WERI-Rb-1 (cell line): ENCODE measurements at places on chromosomes 12 and 14.

DNA sequence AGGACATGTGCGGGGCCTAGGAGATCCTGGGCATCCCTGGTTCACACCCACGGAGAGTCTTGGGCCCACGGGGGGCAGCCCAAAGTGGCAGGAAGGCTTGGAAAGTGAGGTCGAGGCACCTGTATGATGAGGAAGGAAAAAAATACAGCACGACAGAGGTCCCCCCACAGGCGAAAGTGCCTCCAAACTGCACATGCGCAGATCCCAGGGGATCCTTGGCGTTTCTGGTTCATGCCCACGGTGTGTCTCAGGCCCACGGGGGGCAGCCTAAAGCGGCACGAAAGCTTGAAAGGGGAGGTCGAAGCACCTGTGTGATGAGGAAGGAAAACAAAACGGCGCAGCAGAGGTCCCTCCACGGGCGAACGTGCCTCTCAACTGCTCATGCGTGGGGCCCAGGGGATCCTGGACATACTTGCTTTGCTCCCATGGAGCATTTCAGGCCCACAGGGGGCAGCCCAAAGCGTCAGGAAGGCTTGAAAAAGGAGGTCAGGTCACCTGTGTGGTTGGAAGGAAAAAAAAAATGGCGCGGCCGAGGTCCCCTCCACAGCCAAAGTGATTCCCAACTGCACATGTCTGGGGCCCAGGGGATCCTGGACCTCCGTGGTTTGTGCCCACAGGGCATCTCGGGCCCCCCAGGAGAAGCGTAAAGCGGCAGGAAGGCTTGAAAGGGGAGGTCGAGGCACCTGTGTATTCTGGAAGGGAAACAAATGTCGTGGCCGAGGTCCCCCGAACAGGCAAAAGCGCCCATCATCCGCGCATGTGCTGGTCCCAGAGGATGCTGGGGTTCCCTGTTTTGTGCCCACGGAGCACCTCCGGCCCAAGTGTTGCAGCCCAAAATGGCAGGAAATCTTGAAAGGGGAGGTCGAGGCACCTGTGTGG, 582.6 kb downstream of the ALG10 start:
- DNase-seq = no peak

GRCh38 chr14:92033906-92034687, 5.8 kb downstream of the TRIP11 start:
- DNase-seq = no peak

- no peak for DNase-seq
These were observed 53.3 kb upstream of the CISTR start for GRCh38 chr12:53805067-53805466.

GRCh38 chr14:71521238-71522135, 410.7 kb upstream of the RGS6 start:
- DNase-seq = no peak

DNA sequence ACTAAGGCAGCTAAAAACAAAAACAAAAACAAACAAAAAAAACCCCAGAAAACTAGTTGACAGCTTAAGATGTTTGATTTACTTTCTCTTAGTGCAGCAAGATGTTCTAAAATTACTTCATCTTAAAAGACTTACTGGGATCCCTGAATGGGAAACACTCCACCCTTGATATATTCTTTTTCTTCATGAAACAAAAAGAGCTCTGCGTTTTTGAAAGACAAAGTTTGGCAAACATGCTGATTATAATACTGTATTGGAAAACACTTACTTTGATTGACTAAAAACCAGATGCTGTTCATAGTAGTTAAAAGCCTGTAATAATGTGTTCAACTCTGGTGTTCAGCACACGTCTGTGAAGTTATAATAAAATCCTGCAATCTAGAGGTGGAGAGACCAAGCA, 136.8 kb downstream of the SRGAP1 start:
- DNase-seq = no peak

- DNase-seq = no peak
These were observed 186.1 kb upstream of the EEA1 start for GRCh38 chr12:93115198-93115601.

DNA sequence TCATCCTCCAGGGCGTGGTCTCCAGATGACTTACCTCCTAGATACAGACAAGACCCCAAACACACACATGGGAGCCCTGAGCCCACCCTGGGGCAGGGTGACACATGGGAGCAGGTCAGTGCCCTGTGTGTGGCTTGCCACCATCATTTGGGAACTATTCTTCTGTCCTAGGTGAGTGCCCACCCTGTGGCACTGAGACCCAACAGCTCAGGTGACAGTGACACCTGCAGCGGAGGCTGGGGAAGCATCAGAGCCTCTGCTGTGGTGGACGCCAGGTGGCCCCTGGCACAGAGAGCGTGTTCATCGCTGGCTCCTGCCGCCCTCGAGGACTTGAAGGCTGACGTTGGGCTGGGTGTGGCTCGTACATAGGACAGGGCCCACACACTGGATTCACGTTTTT, 23.0 kb downstream of the SFSWAP start:
- no peak for DNase-seq

- DNase-seq = no peak
These were observed 46.3 kb downstream of the NTS start for GRCh38 chr12:85920324-85920947.

DNA sequence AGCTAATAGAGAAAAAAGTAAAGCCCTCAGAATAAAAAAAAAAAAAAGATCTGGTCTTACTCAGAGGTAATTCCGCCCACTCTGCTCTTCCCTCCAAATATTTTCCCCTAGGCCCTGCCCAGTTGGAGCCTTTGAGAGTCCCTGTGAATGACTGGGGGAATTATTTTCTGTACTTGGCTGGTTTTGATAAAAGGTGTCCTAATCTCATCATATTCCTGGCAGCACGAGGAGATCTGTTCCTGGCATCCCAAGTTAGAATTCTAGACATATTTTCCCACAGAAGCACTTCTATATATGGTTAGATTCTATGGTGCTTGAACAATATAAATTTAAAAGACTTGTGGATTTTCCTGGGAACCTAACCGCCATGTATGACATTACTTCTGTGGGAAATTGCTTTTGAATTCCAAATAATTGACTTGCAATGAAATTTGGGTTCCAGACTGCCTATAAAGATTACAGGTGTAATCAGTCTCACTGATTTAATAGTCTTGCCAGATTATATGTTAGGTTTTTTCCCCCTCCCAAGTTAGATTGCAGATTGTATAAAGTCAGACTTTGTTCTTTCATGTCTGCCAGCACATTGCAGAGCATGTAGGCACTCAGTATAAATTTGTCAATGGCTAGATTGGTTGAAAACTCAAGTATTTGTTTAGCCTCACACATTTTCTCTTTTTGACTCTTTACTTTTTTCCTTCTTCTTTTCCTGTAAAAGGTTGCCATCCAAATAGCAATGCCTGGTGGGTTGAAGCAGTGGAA, 12.3 kb downstream of the GPX2 start:
- no peak for DNase-seq

- no peak for DNase-seq
These were observed 7.2 kb downstream of the MVK start for GRCh38 chr12:109580684-109581333.

GRCh38 chr12:74620921-74621320, 83.3 kb downstream of the ATXN7L3B start:
- DNase-seq = no peak

DNA sequence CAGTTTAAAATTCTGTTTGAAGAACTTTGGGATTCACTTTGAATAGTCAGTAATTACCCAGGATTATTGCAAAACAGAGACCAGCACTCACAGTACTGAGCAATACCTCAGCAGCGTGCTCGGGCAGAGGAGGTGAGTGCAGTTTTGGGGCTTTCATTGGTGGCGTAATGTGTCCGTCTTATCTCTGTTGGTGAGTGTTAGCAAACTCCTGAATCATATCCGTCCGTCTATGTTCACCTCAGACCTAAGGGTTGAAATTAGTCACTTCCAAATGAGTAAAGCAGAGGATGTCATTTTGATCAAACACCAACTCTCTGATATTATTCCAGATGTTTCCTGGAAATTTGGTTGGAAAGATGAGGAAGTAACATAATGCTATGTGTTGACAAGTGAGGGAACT, 82.8 kb downstream of the BORCS5 start:
- no peak for DNase-seq

DNA sequence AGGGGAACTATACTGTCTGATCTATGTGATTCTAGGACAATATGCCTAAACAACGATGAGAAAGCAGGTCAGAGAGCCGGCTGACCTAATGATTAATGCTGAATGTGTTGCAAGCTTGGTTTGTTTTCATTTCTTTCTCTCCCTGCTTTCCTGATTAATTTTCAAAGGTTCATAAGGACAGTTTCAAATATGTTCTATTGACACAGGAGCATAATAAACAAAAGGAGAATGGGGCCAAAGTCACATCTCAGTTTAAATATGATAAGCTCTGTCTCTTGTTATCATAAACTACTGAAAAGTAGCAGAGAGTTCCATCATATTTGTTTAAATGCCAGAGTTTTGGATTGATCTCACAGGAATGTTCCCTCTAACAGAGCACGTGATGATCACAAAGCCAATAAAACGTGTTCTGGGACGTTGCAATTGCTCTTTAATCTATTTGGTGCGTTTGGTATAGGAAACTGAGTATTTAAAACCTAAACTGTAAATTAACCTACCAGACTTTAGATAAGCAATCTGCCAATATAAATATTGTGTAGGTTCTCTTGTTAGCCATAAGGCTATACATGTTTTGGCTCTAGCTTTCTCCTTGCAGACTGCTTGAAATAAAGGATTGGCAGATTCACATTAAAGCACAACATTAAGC, 3.7 kb upstream of the HSD17B6 start:
- DNase-seq = no peak

DNA sequence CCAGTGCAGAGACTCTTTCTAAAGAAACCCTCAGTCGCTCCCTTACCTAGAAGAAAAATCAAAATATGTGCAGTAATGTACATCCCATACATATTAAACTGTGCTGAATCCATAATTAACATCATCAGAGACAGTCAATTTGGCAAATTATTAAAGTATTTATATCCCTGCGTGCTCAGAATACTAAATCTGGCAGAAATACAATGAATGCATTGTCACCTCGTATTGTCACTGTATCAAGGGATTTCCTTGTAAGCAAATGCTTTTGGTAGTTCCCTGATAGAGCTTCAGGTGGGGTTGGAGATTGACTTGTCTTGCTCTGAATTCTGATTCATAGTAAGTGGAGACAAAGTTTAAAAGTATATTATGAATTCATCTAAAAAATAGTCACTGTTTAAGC, 319.1 kb downstream of the PPFIA2 start:
- DNase-seq = no peak

DNA sequence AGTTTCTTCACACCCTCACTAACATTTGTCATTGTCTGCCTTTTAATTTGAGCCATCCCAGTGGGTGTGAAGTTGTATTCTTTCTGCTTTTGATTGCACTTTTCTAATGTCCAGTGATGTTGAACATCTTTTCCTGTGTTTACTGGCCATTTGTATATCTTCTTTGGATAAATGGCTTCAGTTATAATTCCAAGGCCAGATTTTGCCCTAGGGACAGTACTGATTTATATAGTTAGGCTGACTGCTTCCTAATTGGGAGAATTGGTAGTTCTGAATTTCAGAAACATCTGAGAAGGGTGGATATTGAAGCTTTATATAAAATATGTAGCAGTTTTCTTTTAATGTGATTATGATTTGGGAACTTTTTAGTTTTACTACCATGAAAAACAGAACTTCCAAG, 97.4 kb downstream of the BORCS5 start:
- no peak for DNase-seq

- no peak for DNase-seq
These were observed 15.8 kb downstream of the CCND2 start for GRCh38 chr12:4289231-4289878.

DNA sequence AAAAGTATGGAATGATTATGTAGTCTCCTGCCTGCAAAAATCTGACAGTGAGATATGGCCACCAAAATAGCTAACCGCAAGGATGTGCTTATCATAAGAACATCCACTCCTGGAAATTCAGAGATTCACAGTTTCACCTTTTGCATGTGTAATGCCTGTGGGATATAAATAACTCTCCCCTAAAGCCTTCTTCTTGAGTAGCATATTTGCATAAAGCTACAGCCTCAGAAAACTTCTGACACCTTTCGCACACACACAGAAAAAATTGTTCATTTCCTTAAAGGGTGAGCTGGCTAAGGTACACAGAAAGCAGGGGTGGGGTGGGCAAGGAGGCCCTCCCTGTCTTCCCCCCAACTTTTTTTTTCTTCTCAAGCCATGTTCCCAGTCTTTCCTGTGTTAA, 3.1 kb upstream of the IGF1 start:
- no peak for DNase-seq

- DNase-seq = no peak
These were observed 4.9 kb upstream of the GPR132 start for GRCh38 chr14:105069871-105070759.

GRCh38 chr14:104087505-104087904, 2.0 kb downstream of the ASPG start:
- DNase-seq = no peak

- peak; percentile 82 for DNase-seq
These were observed 63.7 kb downstream of the SLC24A4 start for GRCh38 chr14:92386637-92387036.

- DNase-seq = peak; percentile 26
These were observed 15.1 kb upstream of the GRIP1 start for GRCh38 chr12:66693901-66694513.

DNA sequence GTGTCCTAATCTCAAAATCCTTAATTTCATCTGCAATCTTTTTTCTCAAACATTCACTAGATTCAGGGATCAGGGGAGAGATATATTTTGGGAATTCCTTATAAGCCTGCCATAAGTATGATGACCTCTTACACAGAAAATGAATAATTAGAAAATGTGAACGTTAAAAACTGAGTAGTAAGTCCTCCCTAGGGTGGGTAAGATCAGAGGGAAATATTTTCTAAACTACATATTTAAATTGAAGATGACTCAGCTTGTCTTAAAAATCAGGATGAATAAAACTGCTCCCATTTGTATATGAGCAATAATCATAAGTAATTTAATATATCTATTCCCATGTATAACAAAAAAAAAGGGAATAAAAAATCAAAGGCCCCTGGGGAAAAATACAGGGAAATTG, 935.5 kb downstream of the TMTC2 start:
- DNase-seq = no peak
